Activated effector memory CD4-positive, alpha-beta T cell treated with anti-CD3 and anti-CD28 coated beads, Interleukin-2, amount 50 U/mL, for 16 hours (primary cell): ENCODE measurements at places on chromosomes 1 and 21.

DNA sequence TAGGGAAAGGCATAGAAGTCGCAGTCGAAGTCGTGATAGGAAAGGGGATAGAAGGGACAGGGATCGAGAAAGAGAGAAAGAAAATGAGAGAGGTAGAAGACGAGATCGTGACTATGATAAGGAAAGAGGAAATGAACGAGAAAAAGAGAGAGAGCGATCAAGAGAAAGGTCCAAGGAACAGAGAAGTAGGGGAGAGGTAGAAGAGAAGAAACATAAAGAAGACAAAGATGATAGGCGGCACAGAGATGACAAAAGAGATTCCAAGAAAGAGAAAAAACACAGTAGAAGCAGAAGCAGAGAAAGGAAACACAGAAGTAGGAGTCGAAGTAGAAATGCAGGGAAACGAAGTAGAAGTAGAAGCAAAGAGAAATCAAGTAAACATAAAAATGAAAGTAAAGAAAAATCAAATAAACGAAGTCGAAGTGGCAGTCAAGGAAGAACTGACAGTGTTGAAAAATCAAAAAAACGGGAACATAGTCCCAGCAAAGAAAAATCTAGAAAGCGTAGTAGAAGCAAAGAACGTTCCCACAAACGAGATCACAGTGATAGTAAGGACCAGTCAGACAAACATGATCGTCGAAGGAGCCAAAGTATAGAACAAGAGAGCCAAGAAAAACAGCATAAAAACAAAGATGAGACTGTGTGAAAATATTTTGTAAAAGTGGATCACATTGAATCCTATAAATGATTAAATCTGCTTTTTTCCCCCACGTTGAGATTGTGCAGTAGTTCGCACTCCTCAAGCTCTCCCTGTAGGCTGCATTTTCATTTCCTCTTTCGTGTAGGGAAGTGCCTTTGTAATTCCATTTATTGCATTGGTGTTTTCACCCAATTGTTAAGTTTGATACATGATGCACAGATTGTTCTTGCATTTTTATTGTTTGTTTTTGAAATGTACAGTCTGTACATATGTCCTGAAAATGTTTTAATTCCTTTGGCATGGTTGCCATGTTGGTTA, 7.5 kb downstream of the PRPF38B start:
- no peak for DNase-seq

DNA sequence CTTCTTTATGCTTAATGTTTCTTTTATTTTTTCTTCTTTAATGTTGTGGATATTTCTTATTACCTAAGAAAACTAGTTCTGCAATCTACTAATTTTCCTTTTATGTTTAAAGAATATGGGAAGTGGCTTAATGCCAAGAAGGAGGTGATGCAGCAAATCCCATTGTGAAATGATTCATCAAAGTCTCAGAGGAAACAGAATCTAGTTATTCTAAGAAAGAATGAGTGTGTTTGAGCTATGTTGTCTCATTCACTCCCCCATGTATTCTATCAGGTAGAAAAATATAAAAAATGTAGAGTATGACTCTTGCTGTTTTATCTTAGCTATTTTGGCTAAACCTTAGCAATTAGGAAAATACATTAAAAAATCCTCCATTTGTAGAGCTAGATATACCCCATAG, 659.9 kb upstream of the RGS18 start:
- DNase-seq, result no peak

GRCh38 chr1:244654108-244655038, 1.4 kb downstream of the DESI2 start:
- DNase-seq, result no peak

DNA sequence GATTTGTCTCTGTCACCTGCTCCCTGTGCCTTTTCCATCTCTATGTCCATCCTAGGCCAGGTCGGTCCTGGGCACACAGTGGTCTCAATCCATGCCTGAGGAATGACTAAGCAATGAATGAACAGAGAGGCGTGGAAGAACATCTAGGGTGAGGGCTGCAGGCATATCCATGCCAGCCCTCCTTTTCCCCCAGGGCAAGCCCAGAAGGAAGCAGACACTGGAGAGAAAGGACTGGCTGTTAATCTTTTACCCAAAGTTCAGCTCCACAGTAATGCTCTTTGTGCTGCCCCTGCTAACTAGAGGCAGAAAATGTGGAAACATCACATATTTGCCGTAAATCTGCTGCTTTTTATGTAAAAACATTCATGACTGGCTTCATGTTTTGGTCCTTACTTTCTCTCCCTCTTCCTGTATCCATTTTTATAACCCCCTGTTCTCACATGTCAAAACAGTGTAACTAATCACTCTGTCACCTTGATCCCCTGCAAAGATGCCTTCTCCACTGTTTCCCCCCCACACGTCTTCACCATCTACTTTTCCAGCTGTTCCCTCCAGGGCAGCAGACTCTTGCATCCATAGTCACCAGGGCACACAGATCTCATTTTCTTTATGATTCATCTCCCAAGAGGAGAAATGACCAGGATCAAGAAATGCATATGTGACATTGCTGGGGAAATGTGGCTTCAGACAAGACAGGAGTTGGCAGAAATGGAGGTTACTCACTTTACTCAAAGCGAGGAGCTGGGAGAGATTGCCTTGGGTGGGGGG, 166.4 kb upstream of the PROX1 start:
- no peak for DNase-seq

- DNase-seq, result no peak
These were observed 1.1 kb upstream of the MAP7D1 start for GRCh38 chr1:36154765-36155407.

DNA sequence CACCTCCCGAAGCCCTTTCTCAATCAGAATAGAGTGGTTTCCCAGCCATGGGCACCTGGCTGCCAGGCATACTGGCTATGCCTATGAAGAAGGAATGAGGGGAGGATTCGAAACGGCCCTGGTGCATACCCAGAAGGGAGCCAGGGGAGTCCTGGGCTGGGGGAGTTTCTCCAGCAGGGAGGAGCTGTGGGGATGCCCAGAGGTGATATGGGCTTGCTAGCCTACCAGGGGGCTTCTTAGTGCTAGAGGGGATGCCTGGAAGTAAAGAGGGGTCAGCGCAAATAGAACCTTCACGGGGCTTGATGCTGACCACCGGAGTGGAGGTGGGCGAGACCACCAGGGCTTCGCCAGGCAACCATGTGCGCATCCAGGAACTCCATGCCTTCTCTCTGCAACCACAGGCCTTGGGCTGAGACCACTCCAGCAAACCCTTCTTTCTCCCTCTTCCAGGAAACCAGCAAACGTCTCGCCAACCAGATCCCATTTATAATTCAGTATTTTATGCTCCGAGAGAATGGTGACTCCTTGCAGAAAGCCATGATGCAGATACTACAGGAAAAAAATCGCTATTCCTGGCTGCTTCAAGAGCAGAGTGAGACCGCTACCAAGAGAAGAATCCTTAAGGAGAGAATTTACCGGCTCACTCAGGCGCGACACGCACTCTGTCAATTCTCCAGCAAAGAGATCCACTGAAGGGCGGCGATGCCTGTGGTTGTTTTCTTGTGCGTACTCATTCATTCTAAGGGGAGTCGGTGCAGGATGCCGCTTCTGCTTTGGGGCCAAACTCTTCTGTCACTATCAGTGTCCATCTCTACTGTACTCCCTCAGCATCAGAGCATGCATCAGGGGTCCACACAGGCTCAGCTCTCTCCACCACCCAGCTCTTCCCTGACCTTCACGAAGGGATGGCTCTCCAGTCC, 18.2 kb upstream of the MX1 start:
- no peak for DNase-seq

- no peak for DNase-seq
These were observed 10.9 kb upstream of the CD101 start for GRCh38 chr1:116990612-116991151.

DNA sequence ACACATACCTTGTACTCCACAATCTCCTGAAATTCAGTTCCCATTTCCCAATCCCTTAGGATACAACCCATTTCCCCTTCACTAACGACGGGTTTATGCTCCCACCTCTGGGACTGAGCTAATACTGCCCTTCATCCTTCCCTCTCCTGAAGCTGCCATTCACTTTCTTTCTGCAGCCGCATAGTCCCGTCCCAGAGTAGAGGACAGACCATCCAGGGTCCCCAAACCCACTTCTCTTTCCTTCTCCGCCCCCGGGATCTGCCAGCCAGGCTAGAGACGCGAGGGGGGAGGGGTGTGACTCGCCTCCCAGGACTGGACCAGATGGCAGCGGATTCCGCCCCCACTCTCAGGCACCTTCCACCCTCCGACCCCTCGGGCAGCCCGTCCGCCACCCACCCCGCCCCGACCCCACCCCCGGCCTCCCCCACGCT, 679 bp downstream of the ABL2 start:
- DNase-seq, result peak; percentile 74

- DNase-seq, result no peak
These were observed 30.1 kb downstream of the KCNJ6 start for GRCh38 chr21:37886120-37886519.

GRCh38 chr1:223466151-223466550, 72.9 kb downstream of the CCDC185 start:
- DNase-seq, result no peak

DNA sequence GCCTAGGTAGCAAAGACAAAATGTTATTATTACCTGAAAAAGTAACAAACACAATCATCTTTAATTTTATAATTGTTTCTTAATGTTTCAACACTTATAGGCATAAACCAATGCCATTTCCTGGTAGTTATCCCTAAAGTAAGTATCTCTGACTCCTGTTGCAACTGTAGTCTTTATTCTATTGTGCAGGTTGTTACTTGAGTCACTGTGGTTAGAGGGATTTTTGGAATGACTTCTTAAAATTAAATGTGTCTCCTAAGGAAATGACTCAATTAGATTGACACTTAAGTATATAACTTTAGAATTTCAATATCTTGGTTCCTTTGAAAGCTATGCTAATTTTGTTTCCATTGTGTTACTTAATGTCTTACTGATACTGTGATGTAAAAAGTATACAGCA, 143.9 kb downstream of the PHTF1 start:
- DNase-seq, result no peak

GRCh38 chr1:234543442-234544086, 64.6 kb upstream of the TARBP1 start:
- DNase-seq, result no peak

DNA sequence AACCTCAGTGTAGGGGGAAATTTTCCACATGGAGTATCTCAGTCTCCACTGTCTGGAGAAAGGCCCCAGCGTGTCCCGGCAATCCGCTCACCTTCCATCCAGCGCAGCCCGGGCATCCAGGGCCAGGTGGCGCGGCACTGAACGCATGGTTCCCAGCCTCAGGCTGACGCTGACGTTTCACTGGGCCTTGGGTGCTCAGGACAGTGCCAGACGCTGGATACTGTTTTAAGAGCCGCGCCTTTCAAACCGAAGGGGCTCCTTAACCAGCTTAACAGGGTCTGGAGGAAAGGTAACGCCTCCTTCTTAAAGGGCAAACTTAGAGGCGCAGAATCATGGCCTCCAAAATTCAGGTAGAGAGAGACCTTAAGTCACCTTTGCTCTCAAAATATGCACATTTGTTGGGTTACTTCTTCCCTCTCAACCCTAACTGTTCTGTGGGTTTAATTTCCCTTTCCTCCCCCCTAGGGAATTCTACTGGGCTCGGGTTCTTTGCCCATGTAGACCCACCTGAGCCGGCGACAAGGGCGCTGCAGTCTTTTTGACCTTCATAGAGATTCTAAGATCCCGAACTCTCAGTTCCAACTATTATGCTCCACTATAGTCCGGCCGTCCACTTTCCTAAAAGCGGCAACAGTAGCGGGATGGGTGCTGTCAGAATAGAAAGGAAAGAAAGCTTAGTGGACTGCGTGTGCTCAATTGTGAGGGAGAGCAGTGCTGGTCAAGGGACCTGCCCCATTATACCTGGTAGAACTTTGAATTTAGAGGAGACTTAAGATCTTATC, 3.5 kb upstream of the LHX9 start:
- no peak for DNase-seq

- no peak for DNase-seq
These were observed 12.5 kb downstream of the MEAF6 start for GRCh38 chr1:37502104-37502503.

DNA sequence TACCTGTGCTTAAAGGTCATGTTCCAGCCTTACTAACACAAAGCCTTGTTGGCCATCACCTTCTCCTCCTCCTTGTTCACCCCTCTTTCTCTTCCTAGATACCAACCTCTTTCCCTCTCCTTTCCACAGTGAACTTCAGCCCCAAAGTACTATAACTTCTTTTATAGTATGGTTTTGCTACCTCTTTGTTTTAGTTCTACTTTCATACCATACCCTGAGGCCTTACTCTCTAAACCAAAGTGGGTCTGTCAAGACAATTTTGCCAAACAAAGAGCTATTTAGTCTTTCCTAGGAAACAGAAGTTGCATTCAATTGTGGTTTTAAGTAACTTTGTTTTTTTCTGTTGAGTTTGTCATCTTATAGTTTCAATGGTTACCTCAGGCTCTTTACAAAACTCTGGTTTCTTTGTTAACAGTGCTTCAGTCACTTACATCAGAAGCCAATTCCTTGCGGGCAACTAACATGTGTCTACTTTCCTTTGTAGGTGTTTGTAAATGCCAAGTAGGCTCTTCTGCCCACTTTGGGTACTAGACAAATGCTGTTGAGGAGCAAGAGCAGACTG, 623.9 kb upstream of the PKN2 start:
- DNase-seq, result no peak

DNA sequence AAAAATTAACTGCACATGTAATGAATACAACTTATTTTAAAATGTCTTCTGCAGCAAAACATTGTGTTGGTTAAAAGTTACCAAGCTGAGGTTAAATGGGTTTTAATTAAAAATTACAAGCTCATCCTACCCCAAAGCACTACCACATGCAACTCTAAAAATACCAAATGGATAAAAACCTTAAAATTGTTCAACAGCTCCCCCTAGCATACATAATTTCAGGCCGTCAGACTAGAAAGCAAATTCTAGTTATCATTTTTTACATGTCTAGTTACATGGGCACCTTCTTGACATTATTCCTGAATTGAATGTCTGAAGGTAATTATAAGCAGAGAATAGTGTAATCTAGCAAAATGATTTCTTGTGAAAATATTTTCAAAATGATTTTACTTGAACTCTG, 176.5 kb downstream of the C1orf21 start:
- no peak for DNase-seq

GRCh38 chr1:22710701-22711049, at the start of gene EPHB2:
Gene EPHB2, plus strand, starts transcription at chr1:22710839. Its CDS starts 144 bp downstream, at chr1:22710983.
- DNase-seq, result peak; percentile 67

- peak; percentile 64 for DNase-seq
These were observed 34.1 kb downstream of the TMCO4 start for GRCh38 chr1:19765623-19766022.

DNA sequence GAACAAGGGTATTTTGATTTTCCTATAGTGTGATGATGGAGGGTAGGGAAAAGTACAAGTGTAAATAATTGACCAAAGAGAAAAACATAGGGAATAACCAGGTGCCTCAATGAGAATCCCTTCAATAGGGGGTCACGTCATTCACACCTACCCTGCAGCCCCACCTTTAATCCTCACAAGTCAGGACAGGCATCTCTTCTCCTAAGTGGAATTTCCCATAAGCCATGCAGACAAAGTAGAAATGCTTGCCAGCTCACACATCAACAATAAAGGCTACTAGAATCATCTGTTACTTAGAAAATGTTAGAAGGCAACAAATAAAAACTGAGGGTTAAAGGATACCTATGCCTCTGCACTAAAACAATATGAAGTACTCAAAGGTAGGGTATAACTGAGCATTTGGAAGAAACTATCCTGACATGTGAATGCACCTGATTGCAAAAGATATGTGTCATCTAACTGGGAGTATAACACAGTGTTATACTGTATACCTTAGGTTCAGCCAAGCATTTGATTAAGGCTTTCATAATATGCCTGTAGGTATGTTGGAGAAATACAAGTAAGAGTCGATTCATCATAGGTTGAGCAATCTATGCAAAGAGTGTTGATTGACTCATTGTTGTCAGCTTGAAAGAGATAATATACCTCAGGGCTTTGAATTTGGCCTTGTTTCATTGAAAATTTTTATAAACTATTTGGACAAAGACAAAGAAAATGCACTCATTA, 32.4 kb upstream of the ATP1A1 start:
- no peak for DNase-seq
